ENCODE measurements at places on chromosomes 5 and 9.

GRCh38 chr5:73380041-73380440 lies 68.5 kb downstream of the FOXD1 start:
- no peak for DNase-seq

DNA sequence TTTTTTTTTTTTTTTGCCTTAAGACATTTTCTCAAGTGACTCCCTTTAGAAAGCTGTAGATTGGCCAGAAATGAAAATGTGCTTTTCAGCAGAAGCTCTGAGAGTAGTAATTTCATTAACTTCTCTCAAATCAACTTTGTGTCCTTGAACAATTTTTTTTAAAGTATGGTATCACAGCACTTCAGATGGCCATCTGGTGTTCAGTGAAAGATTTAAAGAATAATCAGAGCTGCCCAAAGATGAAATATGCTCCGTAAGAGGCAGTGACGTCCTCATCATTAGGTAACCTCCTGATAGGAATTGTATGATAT lies 43.0 kb upstream of the PCAT7 start:
- DNase-seq = no peak

DNA sequence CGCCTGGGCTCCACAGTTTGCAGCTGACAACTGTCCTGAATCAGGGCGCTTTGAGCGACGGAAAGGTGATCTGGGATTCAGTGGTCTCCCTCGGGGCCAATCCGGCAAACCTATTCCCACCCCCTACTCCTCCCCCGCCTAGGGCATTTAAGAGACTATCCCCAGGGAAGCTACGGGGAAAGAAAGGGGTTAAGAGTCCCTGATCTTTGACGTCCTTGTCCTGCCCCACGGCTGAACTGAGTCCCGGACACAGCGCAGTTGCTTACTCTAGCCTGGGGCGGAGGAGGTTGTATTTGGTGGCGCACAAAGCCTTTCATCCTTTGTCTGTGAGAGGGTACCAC lies 3.4 kb downstream of the RORB start:
- no peak for DNase-seq

DNA sequence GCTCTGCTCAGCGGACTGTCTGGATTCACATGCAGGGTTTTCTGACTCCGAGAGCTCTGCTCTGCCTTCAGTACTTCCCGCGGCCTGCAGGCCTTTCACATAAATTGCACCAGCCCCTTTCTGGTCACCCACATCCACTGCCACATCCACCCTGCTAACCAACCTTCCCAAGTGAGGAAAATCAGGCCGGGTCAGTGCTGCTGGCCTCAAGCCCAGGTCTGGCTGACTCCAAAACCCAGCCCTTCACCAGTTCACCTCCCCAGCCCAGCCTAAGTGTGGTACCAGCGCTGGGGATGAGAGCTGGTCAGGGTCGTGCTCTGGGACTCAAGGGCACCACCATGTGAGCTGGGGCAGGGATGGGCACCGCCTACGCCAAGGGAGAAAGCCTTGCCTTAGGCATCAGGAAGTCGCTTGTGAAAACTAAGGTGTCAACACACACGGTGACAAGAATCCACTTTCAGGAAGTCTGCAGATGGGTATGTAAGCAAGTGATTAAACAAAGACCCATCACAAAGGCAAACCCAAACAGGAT lies 12.3 kb downstream of the LMAN2 start:
- DNase-seq = no peak

DNA sequence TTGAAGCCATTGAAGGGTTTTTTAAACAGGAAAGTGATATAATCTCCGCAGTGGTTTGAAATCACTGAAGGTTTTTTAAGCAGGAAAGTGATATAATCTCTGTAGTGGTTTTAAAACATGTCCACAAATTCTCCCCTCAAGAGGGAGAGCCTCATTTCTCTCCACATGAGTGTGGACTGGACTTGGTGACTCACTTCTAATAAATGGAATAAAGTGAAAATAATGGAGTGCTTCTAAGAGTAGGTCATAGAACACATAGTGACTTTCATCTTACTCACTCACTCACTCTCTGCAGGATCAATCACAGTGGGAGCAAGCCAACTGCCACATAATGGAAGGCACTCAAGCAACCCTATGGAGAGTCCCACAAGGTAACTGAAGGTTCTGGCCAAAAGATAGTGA lies 12.0 kb downstream of the CTNNAL1 start:
- DNase-seq = no peak

GRCh38 chr5:154273963-154274827 lies 83.7 kb downstream of the GALNT10 start:
- peak; percentile 17 for DNase-seq

GRCh38 chr5:67268231-67269021 lies 71.8 kb upstream of the CD180 start:
- DNase-seq = peak; percentile 70

- DNase-seq = no peak
These were observed 218.1 kb downstream of the AP3B1 start for GRCh38 chr5:78076351-78076750.

DNA sequence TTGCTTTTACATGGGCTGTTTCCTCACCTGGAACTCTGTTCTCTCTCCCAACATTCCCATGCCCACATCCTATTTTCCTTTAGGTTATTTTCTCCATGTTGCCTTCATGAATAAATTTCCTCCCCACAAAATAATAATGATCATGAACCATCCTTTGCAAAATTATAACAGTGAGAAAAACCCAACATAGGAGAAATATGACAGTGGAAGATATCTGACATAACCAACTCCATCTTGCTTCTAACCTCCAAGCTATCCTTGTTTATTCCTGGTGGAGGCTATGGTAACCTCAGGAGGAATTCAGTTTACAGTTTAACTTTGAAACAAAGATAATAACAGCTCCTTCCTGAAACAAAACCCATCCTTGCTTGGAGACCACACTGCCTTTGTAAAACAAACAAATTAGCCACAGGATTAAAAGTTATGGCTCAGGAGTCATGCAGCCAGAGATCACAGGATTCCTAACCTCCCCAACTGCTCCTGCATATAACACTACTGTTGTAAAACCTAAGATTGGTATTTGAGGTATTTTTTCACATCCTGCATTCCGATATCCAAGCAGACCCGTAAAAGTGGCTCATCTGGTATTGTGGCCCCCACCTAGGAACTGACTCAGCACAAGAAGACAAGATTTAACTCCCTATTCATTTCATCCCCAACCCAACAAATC lies 212.4 kb downstream of the TRIM32 start:
- no peak for DNase-seq

DNA sequence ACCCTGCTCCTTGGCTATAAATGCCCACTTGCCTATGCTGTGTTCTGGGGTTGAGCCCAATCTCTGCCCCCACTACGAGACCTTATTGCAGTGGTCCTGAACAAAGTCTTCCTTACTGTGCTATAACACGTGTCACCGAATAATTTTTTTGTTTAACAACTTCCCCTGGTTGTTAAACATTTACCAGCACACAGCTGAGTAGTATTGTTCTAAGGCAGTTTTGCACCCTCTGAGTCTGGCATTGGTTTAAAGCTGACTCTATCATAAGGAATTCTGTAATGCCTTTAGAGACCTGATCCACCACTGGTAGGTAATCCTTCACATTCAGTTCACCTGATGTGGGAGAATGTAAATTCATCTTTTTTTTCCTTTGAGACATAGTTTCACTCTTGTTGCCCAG lies 25.6 kb upstream of the ANKRD31 start:
- DNase-seq = no peak

GRCh38 chr5:87099968-87100367 lies 167.7 kb upstream of the RASA1 start:
- DNase-seq = no peak

DNA sequence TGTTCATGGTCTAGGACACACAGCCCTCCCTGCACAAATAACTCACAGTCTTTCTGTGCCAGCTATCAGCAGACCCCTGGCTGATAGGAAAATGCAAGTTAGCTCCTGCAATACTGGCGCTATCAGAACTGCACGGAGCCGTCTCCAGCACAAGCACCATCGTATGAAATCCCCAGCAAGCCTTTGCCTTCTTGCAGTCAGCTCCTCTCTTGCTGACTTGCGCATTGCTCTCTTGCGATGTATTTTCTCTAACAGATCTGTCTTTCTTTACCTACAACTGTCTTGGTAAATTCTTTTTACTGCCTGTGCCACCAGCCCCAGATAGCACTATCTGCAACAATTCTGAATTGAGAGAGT lies 25.1 kb upstream of the UGCG start:
- no peak for DNase-seq

GRCh38 chr9:109517901-109518377 lies 19.8 kb upstream of the PTPN3 start:
- DNase-seq = no peak

DNA sequence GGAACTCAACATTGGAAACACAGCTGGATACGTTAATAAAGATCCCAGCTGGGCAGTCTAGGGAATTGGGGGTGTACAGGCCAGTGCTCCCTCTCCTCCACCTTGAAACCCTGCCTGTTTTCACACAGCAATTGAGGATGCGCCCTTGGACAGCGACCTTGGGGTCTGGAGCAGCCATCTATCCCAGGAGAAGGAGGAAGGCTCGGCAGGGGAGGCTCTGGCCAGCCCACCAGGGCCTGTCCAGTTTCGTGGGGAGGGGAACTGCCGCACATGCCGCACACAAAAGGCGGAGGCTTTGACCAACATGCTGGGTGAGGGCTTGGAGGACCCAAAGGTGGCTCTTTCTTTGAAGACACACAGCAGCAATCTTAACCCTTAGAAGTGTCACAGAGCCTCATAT lies 1.4 kb downstream of the COL23A1 start:
- no peak for DNase-seq

DNA sequence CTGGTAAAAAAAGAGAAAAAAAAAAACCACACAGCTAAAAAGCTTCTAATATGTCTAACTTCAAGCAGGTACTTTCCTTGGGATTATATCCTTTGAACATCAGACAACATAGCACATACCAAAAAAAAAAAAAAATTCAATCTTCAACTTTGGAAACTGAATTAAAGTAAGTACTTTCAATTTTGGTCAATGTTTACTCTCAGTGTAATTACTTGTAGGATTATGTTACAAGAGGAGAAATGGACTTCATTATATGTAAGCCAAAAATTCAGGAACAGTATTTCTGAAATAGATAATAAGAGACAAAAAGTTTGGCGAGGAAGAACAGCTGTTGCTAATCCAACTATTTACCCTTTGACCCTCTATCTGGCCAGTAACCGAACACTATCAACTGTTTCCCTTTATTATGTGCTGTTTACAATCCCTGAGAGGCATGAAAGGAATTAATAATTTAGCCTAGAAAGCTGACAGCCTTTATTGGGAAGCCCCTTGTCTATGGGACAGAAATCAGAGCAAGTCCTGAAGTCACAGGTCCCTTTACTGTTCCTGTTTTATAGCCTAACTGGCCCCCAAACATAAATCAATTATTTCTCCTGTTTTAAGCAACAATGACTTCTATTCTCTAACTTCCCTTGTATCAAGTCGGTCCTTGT lies 46.6 kb downstream of the NR6A1 start:
- DNase-seq = no peak

GRCh38 chr9:114280636-114281472 lies 42.0 kb upstream of the ORM1 start:
- no peak for DNase-seq

DNA sequence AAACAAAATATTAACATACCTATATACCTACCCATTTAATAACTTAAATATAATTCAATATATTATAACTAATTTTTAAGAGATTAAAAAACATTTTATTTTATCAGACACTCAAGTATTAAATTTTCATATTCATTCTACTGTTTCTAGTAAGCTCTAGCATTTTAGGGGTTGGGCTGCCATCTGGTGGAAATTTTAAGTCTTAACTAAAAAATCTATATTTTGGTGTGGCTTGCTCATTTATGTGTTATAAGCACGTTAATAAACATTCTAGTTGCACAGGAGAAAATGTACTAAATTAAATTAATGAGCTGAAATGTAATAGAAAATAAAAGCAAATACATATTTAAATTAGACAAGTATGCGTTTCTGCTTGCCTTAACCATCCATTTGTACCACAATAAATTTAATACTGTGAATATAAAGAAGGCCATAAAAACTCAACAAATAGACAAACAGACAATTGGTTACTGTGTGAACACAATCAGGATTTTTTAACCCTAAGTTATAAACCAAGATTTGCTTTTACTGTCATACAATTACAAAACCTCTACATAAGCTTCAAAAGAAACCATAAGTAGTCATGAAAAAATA lies 1728.3 kb upstream of the CDH9 start:
- DNase-seq = peak; percentile 40

- no peak for DNase-seq
These were observed 39.7 kb upstream of the IL7R start for GRCh38 chr5:35816881-35817521.

DNA sequence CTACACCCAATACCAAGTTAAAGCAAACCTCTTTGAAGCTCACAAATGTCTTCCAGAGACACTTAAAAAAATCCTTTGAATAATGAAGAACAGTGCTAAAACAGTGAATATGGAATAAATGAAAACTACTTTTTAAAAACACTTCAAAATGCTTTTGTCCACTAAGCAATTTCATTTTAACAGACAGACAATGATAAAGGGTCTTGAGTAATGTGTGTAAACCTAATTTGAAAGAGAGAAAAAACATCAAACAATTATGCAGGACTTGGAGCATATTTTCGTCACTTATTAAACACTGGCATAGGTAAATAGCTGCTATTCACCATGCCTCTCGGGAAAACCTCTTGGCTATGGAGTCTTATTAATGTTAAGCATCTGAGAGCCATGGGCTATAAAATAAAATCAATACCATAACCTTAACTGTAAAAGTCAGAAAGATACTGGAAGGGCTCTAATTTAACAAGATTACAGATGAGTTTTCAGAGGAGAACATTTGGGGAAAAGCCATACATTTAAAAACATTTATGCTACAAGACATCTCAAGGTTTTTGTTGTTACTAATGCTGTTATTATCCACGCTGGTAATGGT lies 177.8 kb downstream of the NFIB start:
- DNase-seq = no peak

GRCh38 chr5:105503950-105504349 lies 1941.4 kb upstream of the NUDT12 start:
- DNase-seq = no peak

DNA sequence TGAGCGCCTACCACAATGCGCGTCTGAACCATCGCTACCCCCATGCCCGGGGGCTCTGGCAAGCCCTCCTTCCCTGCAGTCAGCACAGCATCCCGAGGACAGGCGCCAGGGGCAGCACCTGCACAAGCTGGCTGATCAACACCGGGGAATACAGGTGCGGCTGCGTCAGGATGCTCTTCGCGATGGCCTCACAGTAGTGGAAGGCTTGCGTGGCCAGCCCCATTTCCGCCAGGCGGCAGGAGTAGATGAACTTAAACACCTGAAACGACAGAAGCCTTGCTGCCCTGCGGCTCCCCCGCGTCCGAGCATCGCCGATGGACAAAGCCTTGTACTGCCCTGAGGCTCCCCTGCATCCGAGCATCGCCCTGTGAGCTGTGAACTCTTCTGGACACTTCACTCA lies 17.7 kb upstream of the INPP5E start:
- no peak for DNase-seq

All from RPMI8226 (cell line).